ENCODE measurements at places on chromosomes 5 and 9.
A peak's percentile ranks its signal among the peaks of the same experiment; 100 is the strongest.

DNA sequence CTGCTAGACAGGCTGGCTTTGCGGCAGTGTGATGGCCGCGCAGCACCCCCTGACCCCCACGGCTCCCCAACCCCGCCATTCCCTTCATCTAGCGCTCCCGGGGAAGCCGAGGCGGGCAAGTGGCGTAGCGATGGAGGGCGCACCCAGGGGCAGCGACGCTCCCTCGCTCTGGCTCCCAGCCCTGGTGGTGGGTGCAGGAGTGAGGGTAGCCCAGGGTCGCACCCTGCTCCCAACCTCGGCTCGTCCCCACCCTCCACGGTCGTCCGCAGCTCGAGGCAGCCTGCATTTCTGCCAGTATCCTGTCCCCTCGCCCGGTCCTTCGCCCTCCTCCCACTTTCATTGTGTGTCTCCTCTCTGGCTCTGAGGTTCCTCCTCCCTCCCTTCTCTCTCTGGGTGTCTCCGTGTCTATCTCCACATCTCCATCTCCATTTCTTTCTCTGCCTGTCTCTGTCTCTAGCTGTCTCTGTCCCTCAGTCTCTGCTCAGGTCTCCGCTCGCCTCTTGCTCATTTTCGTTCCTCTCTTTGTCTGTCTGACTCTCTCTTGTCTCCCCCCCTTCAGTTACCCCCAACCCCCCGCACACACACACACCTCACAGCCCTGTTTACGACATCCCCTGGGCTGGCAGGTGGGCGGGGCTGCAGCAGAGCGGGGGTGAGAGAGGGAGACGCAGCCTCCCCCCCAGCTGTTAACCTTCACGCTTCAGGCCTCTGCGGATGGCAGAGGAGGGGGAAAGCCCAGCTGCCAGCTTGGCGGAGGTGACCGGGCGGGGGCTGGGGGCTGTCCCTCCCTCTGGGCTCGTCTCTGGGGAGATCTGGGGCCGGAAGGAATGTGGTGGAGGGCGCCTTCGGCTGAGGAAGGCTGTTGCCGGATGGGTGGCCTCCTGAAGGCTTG lies 48.7 kb upstream of the PSD2 start:
- peak; percentile 43 for DNase-seq

GRCh38 chr9:87109851-87110250 lies 162.5 kb upstream of the GAS1 start:
- DNase-seq: no peak

GRCh38 chr5:154214371-154215106 lies 24.0 kb downstream of the GALNT10 start:
- no peak for DNase-seq

GRCh38 chr9:122204055-122204454 lies 24.7 kb downstream of the LHX6 start:
- no peak for DNase-seq

GRCh38 chr9:107488375-107489143 lies 1.0 kb downstream of the KLF4 start:
- DNase-seq: no peak

GRCh38 chr5:107948377-107948776 lies 277.6 kb upstream of the EFNA5 start:
- DNase-seq: no peak

DNA sequence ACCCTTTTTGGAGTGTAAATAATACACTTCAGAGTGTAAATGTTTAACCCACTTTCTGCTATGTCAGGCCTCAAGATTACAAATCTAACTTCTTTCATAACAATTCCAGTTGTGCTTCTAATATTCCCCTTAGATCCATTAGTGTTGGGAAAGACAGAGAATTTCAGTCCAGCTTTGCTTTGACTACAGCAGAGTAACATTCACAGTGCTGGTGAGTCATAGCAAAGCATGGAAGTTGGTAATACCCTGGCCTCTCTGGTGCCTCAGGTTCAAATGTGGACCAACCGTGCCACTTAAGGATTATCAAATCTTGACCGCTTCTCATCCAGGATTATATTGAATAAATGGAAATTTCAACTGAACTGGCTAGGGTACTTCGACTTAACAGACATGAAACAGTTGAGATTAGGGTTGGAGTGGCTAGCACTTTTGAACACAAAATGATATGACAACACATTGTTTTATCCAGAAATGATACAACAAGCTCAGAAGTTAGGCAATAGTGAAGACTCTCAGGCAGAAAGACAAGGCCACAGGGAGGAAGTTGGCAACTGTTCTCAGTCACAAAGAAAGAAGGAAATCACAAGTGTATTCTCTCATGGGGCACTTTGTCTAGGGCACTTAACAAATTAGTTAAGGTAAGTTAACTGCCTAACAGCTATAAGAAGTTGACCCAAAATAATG lies 24.4 kb upstream of the RASA1 start:
- DNase-seq: no peak

GRCh38 chr5:60208716-60209115 lies 315.2 kb upstream of the PDE4D start:
- DNase-seq: no peak

DNA sequence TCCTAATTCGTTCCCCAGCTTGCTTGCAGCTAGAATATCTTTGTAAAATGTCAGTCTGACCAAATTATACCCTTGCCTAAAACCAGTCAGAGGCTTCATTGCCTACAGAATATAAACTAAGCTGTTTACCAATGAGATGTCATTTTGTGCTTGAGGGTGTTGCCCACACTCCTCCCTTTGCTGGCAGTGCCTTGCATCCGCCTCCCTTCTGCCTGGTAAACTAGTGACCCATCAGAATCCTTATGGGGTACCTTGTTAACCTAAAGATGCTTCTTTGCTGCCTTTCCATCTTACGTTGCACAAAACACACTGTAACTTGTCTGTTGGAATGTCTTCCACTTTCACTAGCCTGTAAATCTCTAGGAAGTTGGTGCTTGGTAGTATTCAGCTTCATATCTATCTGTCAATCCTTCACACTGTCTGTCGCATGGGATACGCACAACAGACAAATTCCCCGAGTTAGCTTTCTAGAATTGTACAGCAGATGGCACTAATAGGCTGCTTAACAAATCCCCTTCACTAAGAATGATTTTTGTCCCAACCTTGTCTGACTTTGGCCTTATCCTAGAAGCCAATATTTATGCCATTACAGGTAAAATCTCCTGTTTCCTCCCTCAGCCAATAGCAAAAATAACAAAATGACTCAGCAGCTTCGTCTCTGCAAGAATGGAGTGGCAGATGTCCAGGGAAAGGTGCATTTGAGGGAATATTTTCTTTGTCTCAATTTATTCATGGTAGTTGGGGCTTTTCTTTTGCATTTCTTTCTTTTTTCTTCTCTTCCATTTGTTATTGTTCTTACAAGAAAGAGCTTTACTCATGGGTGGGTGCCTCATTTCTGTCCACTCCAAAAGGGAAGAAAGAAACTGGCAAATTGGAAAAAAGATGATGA lies 3.0 kb downstream of the NUDT2 start:
- peak; percentile 60 for DNase-seq

DNA sequence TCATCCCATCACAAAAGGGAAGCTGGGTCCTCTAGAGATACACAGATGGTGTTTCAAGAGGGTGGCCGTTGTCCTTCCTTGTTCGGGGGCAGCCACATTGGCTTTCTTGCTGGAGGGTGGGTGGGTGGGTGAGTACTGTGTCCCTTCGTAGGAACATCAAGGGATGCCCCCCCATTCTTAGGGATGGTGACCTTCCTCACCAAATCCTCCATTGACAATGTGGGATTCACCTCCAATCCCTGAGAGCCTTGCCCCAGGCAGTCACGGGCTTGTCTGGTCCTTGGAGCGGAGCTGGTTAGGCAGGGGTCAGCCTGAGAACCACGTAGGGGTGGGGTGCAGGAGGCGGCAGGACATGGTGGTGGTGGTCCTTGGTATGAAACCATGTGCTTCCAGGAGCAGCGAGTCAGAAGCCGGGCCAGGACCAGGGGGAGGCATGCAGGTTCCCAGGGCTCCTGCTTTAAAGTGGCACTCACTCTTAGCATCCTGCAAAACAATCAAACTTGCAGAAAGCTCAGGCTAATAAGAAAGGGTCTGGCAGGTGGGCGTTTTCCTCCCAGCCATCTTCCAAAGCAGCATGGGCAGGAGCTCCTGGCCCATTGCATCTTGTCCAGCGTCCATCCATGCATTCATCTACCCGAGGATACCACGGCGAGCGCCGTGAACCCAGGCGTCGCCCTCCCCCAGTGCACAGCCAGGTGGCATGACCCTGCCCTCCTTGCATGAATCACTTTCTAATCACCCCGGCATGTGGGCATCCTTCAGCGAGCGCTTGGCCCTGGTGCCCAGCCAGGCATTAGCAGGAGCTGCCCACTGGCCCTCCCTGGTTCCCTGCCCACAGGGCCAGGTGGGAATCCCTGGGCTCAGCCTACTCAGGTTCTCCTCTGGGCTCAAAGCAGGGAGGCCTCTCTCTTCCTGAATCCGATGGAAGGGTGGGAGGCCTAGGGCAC lies 76.4 kb downstream of the NTNG2 start:
- DNase-seq: no peak

DNA sequence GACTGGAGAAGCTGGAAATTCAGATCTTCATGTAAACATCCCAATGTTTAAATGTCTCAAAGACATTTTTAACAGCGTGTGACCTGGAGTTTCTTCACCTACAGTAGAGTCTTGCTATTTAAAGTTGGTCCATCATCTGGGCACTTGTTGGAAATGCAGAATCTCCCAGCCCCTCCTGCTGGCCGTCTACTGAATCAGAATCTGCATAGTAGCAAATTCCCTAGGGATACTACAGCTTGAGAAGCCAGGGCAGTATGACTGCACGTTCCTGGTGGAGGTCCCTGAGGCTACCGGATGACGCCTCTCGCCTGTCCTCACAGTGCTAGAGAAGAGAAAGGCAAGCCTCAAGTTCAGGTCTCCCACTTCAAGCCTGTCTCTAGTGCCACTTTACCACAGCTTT lies 15.7 kb downstream of the SAP30L start:
- no peak for DNase-seq

DNA sequence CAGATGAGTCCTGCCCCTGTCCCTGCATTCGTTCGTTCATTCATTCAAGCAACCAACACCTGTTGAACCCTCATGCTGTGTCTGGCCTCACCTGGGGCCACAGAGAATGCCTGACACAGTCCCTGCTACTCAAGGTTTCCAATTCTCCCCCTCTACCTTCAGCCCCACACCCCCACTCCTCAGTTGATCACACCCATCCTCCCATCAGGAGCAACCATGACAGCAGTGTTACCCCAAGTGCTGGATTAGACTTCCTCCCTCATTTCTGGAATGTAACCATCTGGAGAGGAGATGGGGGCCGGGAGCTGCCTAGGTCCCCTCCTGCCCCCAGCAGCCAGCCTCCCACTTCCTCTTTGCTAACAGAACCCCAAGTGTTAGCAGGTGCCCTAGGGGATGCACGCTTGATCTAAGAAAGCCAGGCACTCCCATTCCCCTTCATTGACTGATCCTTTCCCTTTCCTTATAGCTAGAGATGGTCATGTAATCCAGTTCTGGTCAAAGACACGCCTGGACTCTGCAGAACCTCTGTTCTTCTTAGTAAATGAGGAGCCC lies 57.2 kb downstream of the SMIM23 start:
- no peak for DNase-seq

DNA sequence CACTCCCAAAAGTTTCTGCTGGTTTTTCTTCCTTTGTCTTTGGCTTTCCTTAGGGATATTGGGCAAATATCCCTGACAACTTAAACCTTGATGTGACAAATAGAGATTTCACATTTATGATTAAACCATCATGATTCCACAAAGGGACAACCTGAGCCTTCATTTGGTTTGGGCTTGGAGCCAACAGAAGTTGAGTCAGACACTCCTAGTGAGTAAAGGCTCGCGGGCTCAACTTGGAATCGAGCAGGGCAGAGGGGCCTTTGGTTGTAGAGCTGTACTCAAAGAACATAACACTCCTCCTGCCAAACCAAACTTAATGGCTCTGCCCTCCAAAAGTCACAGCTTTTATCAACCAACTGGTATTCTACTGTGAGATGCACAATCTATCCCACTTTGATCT lies 290.2 kb upstream of the MAP3K1 start:
- no peak for DNase-seq

DNA sequence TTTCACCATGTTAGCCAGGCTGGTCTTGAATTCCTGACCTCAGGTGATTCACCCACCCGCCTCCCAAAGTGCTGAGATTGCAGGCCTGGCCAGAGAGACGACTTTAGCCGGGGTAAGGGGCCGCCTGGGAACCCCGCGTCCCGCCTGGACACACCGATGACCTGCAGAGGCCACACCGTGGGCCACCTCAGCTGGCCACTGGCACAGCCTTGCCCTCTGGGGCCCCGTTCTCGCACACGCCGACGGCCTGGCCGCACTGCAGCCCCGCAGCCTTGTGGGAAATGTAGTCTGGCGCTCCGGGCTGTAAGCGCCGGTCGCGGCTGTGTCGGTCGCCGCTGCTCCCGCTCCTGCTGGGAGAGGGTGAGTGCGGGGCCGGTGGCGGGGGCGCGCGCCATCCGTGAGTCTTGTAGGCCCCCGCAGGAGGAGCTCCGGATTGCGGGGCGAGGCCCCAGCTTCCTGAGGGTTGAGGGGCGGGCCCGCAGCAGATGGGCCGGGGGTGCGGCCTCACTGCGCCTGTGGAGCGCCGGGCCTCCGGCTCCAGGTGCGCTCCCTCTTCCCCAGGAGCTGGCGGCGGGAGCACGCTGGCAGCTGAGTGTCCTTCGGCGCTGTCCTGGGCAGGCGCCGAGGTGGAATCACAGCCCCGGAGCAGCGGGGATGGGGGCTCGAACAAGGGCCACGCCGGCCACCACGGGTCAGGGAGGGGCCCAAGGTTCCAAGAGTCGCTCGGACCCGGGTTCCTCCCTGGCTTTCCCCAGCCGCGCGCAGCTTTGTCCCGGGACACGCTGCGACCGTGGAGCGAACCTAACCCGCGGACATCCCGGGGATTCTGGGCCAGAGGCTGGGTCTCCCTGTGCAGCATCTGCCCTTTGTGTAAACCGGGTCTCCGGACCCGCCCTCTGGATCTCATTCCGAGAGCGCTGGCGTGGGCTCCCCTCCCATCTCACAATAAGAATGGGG lies at the start of gene ZFP2:
Gene ZFP2, plus strand, starts transcription at position 299 of the 957 bp plus-strand sequence. CDS start 35,401 bp downstream, outside the sequence.
- no peak for DNase-seq

GRCh38 chr5:78626009-78626571 lies 22.5 kb downstream of the LHFPL2 start:
- DNase-seq: no peak

GRCh38 chr9:5665059-5665458 lies 36.2 kb downstream of the RIC1 start:
- DNase-seq: peak; percentile 82

DNA sequence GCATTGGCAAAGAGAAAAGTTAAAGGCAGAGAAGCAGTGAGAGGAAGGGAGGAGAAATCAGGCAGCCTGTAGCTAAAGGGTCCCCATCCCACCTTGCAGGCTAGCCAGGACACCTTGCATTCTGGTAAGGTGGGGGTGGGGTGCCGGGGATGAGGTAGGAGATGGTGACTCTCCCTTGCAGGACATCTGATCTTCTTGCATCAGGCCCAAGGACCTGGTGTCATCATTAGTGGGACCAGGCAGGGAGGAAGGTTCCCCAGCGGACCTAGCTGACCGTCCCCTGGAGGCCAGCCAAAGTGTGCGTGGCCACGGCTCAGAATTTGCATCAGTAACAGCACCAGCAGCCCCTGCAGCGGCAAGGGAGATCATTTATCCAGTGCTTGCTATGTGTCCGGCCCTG lies 21.7 kb upstream of the CYSTM1 start:
- no peak for DNase-seq

DNA sequence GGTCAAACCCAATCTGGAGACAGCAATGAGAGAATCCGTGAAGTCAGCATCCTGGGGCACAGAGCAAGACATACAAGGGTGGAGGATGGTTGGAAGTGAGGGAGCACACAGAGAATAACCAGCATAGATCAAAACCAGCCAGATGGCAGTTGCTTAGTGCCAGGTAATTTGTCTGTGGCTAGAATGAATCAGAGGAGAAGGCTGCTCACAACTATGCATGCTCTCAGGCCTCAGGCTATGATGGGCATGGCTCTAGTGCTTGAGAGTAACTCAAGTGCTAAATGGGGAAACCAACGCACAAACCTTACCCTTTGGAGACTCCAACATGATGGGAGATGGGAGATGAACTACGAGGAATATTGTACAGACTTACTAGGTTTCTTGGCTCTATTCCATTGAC lies 160.8 kb downstream of the DMRT2 start:
- DNase-seq: no peak
